ENCODE measurements at places on chromosomes 13 and 19.

- DNase-seq, result no peak
Measured at GRCh38 chr13:39110518-39111097, 72.4 kb downstream of the NHLRC3 start.

- DNase-seq, result peak; percentile 89
Measured at GRCh38 chr13:32135655-32136054, 104.1 kb downstream of the FRY start.

DNA sequence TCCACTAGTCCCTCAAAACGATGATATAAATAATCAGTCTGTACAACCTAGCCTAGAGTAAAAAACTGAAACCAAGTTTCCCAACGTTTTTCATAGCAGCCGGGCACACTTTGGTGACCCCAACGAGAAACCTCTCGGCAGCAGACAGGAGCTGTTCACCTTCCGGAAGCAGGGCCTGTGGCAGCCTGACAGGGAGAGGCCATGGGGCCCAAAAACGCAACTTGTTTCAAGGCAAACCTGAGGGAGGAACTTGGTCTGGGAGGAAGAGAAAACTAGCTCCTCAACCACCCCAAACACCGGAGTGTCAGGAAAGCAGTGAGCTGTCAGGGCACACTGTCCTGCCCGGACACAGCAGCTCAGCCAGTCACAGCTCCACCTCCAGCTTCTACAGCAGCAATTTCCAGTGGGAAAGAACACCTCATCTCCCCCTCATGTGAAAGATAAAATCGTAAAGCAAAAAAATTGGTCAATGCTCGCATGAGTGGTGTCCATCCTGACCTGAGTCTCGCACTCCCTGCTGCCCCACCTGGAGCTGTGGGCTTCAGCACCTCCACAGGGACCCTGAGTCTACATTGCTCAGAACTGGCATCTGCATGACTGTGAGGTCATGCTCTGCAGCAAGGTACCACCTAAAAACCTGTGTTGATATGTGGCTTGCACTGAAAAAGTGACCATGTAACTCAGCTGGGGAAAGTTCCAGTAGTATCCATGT lies 40.6 kb upstream of the LATS2 start:
- no peak for DNase-seq

DNA sequence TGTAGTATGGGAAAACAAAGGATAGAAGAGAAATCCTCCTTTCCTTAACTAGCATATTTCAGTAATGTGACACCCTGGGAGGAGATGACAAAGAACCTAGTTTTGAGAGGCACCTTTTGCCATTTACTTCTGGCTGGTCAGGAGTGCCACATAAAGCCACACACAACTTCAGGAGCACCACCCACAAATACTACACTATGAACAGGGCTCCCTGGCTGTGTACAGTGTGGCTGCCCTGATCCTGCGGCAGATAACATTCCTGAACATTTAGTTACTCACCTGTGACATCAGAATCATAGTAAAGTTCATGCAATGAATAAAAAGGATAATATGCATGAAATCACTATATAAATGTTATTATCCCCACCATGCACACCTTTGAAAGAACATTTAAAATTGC lies 17.4 kb upstream of the IRS2 start:
- DNase-seq, result no peak

DNA sequence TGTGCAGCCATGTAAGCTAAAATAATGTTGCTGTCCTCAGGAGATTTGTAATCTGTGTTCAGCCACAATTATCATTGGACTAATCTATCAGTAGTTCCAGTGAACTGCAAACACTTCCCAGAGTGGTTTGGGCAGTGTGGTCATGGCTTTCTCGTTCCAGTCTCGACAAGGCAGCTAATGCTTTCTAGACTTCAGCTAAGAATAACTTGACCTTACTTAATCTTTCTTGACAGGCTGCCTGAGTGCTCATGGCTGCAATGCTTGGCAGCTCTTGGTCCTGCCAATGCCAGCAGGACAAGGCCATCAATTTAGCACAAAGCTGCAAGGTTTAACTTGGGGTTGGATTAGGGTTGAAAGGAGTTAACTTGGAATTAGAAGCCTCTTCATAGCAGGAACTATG lies 32.8 kb downstream of the ATP12A start:
- DNase-seq, result no peak

GRCh38 chr19:21322528-21322927 lies 6.7 kb downstream of the ZNF708 start:
- no peak for DNase-seq

- DNase-seq, result no peak
Measured at GRCh38 chr13:50119591-50119990, 104.3 kb downstream of the KCNRG start.

GRCh38 chr13:110416131-110417025 lies 109.3 kb downstream of the COL4A2 start:
- peak; percentile 52 for DNase-seq

DNA sequence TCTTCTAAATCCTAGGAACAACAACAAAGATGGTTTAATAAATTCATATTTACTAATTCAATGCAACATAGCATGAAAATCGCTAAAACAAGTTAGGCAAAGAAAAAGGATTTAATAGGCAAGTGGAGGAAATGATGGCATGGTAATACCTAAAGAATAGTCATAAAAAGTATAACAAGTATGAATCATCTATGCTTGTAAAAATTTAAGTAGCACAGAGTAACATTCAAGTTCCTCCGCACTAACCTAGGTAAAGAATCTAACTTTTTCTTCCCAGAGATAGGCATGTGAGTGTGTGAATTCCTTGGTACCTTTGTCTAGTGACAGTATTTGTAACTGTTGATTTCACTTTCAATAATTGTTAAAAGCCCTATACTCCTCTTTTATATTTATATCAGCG lies 42.6 kb downstream of the RCBTB2 start:
- peak; percentile 22 for DNase-seq

- peak; percentile 35 for DNase-seq
Measured at GRCh38 chr13:99191900-99192399, 8.7 kb upstream of the UBAC2 start.

- peak; percentile 59 for DNase-seq
Measured at GRCh38 chr19:4636151-4636717, 3.1 kb upstream of the TNFAIP8L1 start.

GRCh38 chr13:93714171-93714570 lies 487.6 kb downstream of the GPC6 start:
- peak; percentile 33 for DNase-seq

DNA sequence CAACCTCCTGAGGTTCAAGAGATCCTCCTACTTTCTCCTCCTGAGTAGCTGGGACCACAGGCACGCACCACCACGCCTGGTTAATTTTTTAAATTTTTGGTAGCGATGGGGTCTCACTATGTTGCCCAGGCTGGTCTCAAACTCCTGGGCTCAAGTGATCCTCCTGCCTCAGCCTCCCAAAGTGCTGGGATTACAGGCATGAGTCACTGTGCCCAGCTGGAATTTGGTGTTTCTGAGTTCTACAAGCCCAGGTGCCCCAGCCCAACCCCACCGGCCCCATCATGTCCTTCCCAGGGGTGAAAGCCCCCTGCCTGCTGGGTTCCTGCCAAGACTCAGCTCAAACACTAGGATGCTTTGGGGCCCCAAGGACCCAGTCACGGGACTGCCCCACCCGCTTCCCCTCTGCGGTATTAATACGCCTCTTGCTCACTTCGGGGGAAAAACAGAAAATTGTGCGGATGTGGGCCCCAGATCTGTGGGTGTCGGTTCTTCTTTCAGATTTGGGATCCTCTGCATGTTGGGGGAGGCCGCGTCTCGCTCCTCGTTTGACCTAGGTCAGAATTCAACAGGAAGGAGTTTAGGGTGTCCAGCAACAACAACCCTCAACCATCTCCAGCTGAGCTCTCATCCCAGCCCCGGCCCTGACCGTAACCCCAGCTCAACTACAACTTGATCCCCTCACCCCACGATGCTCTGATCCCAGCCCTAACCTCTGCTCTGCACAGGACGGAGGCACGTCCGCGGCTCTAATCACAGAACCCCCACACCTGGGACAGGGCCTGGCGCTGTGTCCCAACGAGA lies 3.7 kb upstream of the FCER2 start:
- DNase-seq, result no peak

GRCh38 chr13:111474136-111475002 lies 153.9 kb downstream of the TEX29 start:
- peak; percentile 40 for DNase-seq

- DNase-seq, result no peak
Measured at GRCh38 chr13:25069911-25070310, 26.0 kb upstream of the PABPC3 start.

- no peak for DNase-seq
Measured at GRCh38 chr19:29215322-29215845, 2.4 kb upstream of the UQCRFS1 start.

- DNase-seq, result peak; percentile 67
Measured at GRCh38 chr13:110284779-110285484, 22.0 kb downstream of the COL4A1 start.

DNA sequence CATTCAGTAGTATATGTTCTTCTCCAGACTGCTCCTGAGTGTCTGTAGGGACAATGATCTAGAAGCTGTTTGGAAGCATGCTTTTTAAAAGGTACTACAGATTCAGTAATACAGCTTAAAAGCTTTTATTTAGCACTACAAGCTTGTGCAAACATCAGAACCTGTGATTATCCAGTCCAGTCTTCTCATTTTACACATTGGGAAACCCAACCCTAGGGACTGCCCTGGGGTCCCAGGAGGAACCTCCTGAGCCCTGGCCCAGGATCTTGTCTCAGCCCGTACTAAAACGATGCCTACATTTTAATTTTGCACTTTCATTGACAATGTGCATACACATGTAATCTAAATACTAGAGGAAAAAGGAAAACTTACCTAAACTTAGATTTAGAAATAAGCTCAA lies 12.5 kb downstream of the DOCK9 start:
- DNase-seq, result no peak

- no peak for DNase-seq
Measured at GRCh38 chr19:41876847-41877832, at the start of gene CD79A. CD79A (plus strand) TSS chr19:41877279; CDS start chr19:41877305, 26 bp downstream.

DNA sequence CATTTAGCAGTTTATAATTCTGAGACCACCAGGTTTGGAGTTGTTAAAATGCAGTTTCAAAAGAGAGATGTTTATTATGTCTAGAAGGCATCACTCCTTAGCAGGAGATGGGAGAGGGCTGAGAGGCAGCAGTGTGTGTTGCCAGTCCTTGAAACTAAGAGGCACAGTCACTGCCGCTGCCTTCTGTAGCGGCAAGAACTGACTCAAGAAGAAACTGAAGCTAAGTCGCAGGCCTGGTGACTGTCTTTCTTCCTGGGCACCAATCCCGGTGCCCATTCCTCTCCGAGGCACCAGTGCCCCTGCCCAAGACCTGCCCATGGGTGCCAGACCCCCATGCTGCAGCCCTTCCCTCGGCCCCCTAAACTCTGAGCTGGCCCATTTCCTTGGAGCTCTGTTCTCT lies 20.1 kb downstream of the N4BP2L1 start:
- DNase-seq, result no peak

- DNase-seq, result no peak
Measured at GRCh38 chr13:29868581-29868980, 18.2 kb upstream of the UBL3 start.

DNA sequence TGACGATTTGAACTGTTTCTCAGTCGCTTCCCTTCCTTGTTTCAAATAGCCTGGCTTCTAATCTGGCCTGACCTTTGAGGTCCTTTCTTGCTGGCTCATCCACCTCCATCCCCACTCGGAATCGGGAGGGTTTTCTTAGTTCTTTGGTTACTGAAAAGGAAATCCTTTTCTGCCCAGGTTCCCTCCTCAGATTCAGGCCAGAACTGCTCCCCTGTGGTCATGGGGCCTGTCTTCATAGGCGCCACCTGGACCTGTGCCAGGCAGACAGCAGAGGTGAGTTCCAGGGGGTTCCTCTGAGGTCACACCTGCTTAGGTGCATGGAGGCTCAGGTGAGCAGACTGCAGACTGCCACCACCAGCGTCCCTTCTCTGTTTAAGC lies 62.4 kb downstream of the AKAP11 start:
- DNase-seq, result no peak

DNA sequence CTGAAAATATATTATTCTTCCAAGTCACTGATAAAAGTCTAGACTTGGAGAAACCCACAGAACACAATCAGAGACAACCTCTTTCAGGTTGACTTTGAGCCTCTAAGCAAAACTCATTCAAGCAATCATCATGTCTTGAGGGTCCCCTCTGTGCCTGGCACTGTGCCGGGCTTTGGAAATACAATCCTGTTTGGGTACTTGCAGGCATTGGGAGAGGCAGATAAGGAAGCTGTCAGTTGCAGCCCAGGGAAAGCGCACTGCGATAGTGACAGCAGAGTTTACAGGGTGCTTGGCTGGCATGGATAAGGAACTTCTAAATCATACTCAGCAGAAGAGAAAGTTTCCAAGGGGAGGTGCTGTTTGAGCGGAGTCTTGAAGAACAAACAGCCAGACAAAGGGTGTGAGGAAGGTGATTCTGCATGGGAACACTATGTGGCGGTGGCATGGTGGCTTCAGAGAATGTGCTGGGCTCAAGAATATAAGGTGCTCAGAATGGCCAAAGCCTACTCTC lies 9.1 kb downstream of the SERP2 start:
- no peak for DNase-seq

- no peak for DNase-seq
Measured at GRCh38 chr13:102900193-102900608, 54.4 kb downstream of the ERCC5 start.

GRCh38 chr19:56111601-56112312 lies 9.3 kb downstream of the ZNF787 start:
- no peak for DNase-seq

- DNase-seq, result no peak
Measured at GRCh38 chr19:43612374-43612773, 486 bp downstream of the SRRM5 start.
